ENCODE measurements at places on chromosomes 3 and 15. TPM values are rescaled to one million over a fixed set of nuclear protein-coding genes. Genes with fewer than 3 reads are reported as not detected.

HHATL gene
- total RNA-seq, result not detected

GOLGA6D gene
- total RNA-seq, result under 0.01 TPM

TGM5 gene
- 1.5 TPM for total RNA-seq

ZIC1 gene
- total RNA-seq, result not detected

ALDH1A3 gene
- 355 TPM for total RNA-seq

SPCS1 gene
- 56.8 TPM for total RNA-seq

BUB1B gene
- total RNA-seq, result 0.68 TPM

CEP19 gene
- 1.4 TPM for total RNA-seq

TRAK1 gene
- total RNA-seq, result 91.3 TPM

FAM107A gene
- total RNA-seq, result not detected

SLC24A5 gene
- not detected for total RNA-seq

RAB5A gene
- 96.0 TPM for total RNA-seq

CISH gene
- total RNA-seq, result 1.0 TPM

GOLGA8J gene
- not detected for total RNA-seq

TMEM207 gene
- total RNA-seq, result not detected

PLSCR2 gene
- total RNA-seq, result 0.28 TPM

P2RY13 gene
- total RNA-seq, result not detected

ANKRD34C gene
- not detected for total RNA-seq

SUSD5 gene
- not detected for total RNA-seq

WNT5A gene
- total RNA-seq, result 11.9 TPM

TTC21A gene
- total RNA-seq, result 0.34 TPM

CHP1 gene
- 90.8 TPM for total RNA-seq

GPR62 gene
- under 0.01 TPM for total RNA-seq

SYNPR gene
- not detected for total RNA-seq

RBMS3 gene
- total RNA-seq, result 6.8 TPM

KNG1 gene
- total RNA-seq, result not detected

OXTR gene
- 0.68 TPM for total RNA-seq

CPN2 gene
- total RNA-seq, result not detected

SLC6A20 gene
- total RNA-seq, result 0.14 TPM

MINAR1 gene
- 0.34 TPM for total RNA-seq

NR2E3 gene
- total RNA-seq, result 0.14 TPM

RTP1 gene
- total RNA-seq, result not detected

CYP8B1 gene
- not detected for total RNA-seq

PGBD4 gene
- total RNA-seq, result 2.4 TPM

SEC11A gene
- total RNA-seq, result 190 TPM

DNAJC17 gene
- 25.8 TPM for total RNA-seq

PLA2G4D gene
- 0.07 TPM for total RNA-seq

SPRED1 gene
- total RNA-seq, result 22.6 TPM

INTS14 gene
- 41.3 TPM for total RNA-seq

PLSCR4 gene
- 1.9 TPM for total RNA-seq

EIF3J gene
- 101 TPM for total RNA-seq

GOLGA6L7 gene
- total RNA-seq, result not detected

ERICH6 gene
- not detected for total RNA-seq

ZNF662 gene
- 1.2 TPM for total RNA-seq

CACNA2D3 gene
- 1.0 TPM for total RNA-seq

CFAP92 gene
- total RNA-seq, result 0.36 TPM

PLIN1 gene
- total RNA-seq, result 0.34 TPM

CPLX3 gene
- not detected for total RNA-seq

Measured in nasal cavity respiratory epithelium epithelial cell of viscerocranial mucosa (primary cell).